ENCODE measurements at places on chromosomes 3 and 15.

- DNase-seq, result no peak
Measured at GRCh38 chr3:136995652-136996051, 37.9 kb downstream of the IL20RB start.

DNA sequence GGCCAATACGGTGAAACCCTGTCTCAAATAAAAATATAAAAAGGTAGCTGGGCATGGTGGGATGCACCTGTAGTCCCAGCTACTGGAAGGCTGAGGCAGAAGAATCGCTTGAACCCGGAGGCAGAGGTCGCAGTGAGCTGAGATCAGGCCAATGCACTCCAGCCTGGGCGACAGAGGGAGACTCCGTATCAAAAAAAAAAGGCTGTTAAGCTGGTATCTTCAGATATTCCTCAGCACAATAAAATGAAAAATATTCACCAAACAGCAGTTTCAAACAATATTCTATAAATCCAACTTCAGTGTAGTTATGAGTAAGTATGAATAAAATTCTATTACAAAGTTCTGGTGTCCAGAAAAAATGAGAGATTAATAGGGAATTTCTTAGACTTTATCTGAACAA, 14.2 kb downstream of the DENND4A start:
- DNase-seq, result no peak

DNA sequence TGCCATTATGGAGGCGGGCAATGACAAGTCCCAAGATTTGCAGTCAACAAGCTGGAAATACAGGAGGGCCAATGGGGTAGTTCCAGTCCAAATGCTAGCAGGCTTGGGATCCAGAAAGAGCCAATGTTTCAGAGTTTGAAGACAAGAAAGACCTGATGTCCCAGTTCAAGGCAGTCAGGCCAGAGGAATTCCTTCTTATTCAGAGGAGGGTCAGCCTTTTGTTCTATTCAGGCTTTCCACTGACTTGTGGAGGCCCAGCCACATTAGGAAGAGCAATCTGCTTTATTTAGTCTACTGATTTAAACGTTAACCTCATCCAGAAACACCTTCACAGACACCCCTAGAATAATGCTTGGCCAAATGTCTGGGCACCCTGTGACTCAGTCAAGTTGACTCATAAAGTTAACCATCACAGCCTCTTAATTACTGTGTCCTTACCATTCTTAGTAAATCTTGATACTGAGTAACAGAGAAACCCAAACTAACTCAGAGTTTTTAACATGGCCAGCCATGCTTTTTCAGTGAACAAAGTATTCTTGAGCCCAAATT, 50.9 kb upstream of the NPHP3 start:
- no peak for DNase-seq

DNA sequence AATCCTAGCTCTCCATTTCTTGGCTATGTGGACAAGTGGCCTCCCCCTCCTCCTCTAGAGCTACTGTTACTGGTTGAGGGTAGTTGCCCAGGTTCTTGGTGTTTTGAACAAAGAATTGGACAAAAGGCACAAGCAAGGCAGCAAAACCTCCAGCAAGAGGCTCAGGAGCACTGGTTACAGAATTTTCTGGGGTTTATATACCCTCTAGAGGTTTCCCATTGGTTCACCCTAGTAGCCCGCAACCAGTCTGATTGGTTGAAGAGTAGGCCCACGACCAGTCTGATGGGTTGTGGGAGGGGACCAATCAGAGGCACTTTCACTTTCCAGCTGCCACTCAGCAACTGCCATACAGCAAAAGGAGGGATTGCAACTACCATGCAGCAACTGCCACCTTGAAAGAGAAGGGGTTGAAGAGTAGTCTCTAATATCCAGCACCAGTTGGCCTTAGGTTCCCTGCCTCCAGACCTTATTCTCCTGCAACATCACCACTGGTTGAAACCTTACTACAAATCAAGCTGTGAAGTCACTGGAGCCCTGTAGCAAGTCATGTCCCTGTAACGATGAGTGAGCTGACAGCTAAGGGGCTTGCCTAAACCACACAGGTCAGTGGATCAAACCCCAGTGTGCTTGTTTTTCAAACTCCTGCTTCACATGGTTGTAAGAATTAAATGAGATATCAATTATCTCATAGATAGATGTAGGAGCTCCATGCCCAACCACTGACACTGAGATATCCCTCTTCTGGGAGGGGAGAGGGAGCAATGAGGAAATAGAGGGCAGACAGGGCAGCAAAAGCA, 2.9 kb upstream of the C15orf39 start:
- no peak for DNase-seq

GRCh38 chr3:11230832-11231231, 41.4 kb upstream of the ATG7 start:
- no peak for DNase-seq

GRCh38 chr15:61651267-61651666, 409.0 kb downstream of the VPS13C start:
- no peak for DNase-seq

- no peak for DNase-seq
Measured at GRCh38 chr15:45665261-45665660, 30.4 kb downstream of the SQOR start.

- DNase-seq, result no peak
Measured at GRCh38 chr15:39580485-39581241, at the start of gene THBS1. THBS1 (plus strand) TSS chr15:39581079; CDS start chr15:39581858, 779 bp downstream.

- DNase-seq, result no peak
Measured at GRCh38 chr3:89032346-89033013, 74.9 kb upstream of the EPHA3 start.

DNA sequence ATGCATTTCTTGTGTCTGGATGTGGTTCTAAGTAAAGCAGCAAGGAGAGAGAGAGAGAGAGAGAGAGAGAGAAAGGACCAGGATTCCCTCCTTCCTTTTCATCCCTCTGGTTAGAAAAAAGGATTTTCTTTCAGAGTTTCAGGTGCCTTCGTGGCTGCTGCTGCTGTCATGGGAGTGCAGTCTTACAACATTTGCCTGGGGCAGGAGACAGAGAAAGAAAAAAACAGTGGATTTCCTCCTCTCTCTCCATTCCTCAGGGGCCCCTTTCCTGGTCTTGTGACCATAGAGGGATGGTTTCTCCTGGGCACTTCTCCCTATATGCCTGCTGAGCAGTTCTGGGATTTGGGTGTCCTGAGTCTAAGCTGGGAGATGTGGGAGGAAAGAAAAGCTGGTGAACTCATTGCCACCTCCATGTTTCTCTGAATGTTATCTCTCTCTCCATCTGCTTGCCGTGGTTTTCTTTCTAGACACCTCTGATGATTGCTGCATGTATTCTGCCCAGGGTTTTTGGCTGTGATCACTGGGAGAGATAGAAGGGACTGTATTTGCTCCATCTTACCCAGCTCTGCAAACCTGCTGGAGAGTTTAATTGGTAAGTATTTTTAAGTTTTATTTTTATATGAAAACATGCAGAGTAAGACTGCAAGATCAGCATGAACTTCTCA, 142.4 kb upstream of the RGMA start:
- no peak for DNase-seq

DNA sequence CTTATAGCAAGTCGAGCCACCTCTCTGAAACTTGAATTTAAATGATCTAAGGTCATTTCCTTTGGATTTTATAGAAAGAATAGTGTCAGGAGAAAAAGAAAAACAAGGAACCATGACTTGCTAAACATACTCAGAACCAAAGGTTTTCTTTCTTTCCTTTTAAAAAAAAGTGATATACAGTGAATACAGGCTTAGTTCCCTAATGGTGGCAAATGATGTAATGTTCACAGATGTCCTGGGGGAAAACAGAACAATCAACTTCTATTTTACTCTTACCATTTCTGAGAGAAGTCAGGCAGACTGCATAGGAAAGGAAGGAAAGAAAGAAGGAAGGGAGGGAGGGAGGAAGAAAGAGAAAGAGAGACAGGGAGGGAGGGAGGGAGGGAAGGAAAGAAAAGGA, 56.5 kb downstream of the ST6GAL1 start:
- DNase-seq, result no peak

DNA sequence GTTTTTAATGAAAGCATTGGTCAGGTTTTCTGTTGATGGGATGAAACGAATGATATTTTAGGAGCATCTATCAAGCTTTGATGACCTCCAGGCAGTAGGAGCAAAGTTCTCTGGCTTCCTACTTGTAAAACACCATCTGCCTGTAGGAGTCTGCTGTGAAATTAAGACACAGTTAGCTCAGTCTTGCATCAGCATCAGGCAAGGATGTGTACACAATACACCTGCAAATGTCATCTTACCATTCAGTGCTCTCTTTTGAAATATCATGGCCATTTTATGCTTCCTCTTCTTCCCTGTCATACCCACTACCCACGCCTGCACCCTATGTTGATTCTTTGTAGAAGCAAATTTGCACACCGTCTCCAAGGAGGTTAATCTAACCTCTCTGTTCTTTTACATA, 38.2 kb downstream of the B3GALNT1 start:
- no peak for DNase-seq

- no peak for DNase-seq
Measured at GRCh38 chr3:134249935-134250716, 533 bp downstream of the RYK start.

DNA sequence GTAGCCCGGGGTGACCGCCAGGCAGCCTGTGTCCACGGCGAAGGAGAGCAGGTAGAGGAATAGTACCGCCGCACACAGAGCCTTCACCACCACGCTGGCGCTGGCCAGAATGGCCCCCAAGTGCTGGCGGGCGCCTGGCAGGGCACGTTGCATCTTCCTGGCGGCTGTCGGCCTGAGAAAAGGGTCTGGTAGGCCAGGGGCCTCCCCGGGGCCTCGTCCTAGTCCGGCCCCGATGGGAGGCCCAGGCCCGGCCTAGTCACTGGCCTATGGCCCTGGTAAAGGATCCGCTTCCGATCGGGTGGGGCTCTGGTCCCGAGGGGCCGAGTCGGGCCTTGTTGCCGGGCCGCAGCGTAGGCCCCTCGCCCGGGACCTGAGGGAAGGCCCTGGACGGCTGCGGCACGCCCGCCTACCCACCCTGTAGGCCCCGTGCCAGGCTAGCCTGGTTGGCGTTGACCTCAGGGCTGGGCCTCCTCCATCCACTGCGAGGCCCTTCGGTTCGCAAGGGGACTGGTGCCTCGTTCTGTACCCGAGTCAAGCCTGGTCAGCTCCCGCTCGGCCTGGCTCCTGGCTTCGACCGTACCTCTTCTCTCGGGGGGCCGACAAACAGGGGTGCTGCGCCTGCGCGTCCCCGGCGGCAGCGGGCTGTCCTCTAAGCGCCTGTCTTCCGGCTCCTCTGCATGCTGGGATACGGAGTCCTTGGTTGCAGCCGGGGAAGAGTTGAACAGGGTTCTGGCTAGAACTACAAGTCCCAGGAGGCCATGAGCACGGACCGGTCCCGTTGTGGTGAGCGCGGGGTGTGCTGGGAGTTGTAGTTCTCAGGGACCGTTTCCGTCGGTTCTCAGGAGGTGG, at the start of gene TMEM115:
TMEM115 (minus strand) TSS at position 611 of the 849 bp plus-strand sequence; CDS start at position 153, 458 bp downstream.
- peak; percentile 95 for DNase-seq

DNA sequence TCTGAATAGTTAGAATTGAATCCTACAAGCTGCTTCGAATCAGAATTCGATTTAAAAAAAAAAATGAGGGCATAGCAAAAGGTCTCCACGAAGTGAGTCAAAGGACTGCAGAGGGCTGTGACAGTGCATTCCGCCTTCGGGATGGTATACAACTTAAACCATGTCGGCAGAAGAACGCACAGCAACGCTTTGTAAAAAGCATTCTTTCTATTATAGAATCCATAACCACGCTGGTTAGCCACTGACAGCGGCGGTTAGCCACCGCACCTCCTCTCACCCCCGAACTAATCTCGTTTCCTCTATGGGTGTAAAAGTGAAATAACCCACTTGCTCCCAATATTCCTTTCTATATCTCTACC, 664 bp upstream of the PIK3CA start:
- no peak for DNase-seq

GRCh38 chr3:171704002-171704401, 106.3 kb downstream of the PLD1 start:
- no peak for DNase-seq

- DNase-seq, result no peak
Measured at GRCh38 chr15:36529296-36530011, 50.0 kb upstream of the CDIN1 start.

DNA sequence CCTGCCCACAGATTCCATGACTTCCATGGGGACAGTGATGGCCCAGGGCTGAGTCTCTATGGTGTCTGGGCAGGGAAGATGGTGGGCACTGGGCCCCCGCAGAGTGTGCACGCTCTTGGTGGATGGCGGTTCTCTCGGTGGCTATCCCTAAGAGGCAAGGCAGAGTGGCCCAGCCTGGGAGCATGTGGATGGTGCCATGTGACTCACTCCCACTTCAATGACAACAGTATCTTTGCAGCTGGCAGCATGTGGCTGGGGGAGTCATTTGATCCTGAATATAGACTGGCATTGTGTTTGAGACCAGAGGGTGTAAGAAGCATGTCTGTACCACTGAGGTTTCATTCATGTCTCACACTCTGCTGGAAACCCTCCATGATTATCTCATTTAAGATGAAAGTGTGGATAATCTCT, 101.2 kb downstream of the CORO2B start:
- peak; percentile 39 for DNase-seq

GRCh38 chr15:46901001-46901400, 816.3 kb upstream of the SEMA6D start:
- DNase-seq, result no peak

- no peak for DNase-seq
Measured at GRCh38 chr3:76912841-76913383, 127.0 kb upstream of the ROBO2 start.

DNA sequence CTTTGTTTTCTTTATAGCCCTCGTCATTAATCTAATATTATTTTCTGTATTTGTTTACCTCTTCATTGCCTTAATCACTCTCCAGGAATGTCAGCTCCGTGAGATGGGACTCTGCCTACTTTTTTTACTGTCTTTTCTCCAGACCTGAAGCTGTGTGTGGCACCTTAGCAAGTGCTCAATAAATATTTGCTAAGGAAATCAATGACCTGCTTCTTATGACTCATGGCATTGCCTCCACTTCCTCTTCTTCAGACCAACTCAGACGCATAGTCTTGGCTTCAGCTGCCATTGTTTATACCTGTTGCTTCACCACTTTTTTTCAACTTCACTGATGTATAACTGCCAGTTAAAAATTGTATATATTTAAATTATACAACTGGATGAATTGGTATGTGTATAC, 218.5 kb upstream of the CMC1 start:
- DNase-seq, result no peak

DNA sequence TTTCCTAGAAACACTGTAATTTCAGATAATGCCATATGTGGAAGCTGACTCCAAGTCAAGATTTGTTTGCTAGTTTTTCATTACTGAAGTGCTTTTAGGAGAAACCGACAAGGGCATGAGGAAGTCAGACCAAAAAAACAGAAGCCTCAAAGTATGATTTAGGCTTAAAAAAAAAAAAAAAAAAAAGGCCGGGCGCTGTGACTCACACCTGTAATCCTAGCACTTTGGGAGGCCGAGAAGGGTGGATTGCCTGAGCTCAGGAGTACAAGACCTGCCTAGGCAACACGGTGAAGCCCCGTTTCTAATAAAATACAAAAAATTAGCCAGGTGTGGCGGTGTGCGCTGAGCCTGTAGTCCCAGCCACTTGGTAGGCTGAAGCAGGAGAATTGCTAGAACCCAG, 11.6 kb downstream of the RPL15 start:
- DNase-seq, result no peak

GRCh38 chr3:143443851-143444331, 324.3 kb downstream of the CHST2 start:
- DNase-seq, result no peak

GRCh38 chr3:69426291-69426966, 40.5 kb upstream of the FRMD4B start:
- DNase-seq, result no peak
